HepG2 (cell line): ENCODE measurements at places on chromosomes 5 and 9.

DNA sequence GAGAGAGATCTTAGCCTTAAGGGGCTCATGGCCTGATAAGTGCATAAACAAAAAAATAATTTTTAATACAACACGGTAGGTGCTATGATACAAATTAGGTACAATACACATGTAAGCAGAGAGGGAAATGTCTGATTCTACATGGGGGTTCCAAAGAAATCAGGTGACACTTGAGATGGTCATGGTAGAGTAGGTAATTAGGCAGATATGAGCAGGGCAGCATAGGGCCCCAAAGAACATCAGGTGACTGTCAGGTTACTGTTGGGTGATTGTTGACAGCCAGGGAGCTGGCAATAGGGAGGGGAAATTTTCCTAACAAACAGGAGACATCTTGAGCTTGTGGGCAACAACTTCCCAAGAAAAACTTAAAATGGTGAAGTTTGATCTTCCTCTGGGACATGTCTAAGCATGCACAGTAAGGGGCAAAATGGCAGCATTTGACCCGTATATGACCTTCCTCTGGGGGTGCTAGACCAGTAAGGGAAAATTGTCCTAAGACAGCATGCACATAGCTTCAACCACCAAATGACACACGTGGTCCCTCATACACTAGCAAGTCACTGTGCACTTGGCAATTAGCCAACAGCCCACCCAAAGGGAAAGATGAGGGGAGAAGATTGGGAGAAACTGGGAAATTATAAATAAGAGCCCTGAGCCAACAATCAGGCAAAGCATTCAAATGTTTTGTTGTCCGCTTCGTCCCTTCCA is 37.3 kb upstream of the TENT4A start:
- no peaks in the 10 kb centered on the region; the same call in 1 of the 2 replicates for H3K4me1 ChIP-seq
- no peak overlapping the region for H3K27ac ChIP-seq
- no peaks in the 10 kb centered on the region for H3K36me3 ChIP-seq
- DNase-seq: no peak
- no peak overlapping the region for H3K4me3 ChIP-seq

DNA sequence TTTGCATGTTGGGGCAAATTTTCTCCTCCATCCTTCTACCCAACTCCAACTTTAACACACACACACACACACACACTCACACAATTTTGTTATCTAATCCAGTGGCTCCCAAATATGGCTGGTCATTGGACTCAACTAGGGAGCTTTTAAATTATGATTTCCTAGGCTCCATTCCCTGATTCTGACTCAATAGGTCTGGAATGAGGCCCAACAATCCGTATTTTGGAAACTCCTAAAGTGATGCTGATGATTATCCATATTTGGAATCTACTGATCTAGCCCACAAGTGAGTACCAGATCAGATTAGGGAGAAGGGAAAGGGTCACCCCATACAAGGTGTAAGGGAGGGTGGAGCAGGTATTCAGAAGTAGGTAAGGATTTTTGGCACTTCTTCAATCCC is 309.7 kb downstream of the TLE1 start:
- no peaks in the 10 kb centered on the region for H3K4me1 ChIP-seq
- no peak for DNase-seq
- H3K4me3 ChIP-seq: no peak overlapping the region
- no peaks in the 10 kb centered on the region for H3K36me3 ChIP-seq
- no peak overlapping the region for H3K27ac ChIP-seq
- peaks cover 5% of the 10 kb centered on the region; the same call in 1 of the 3 replicates for H3K27me3 ChIP-seq

GRCh38 chr5:10355071-10355889 is 1.8 kb downstream of the MARCHF6 start:
- H3K4me1 ChIP-seq: peaks cover 43% of the 10 kb centered on the region
- peak overlapping the region; percentile 88 for H3K4me3 ChIP-seq
- no peaks in the 10 kb centered on the region for H3K27me3 ChIP-seq
- peak overlapping the region; percentile 98 for H3K27ac ChIP-seq
- no peak for DNase-seq

DNA sequence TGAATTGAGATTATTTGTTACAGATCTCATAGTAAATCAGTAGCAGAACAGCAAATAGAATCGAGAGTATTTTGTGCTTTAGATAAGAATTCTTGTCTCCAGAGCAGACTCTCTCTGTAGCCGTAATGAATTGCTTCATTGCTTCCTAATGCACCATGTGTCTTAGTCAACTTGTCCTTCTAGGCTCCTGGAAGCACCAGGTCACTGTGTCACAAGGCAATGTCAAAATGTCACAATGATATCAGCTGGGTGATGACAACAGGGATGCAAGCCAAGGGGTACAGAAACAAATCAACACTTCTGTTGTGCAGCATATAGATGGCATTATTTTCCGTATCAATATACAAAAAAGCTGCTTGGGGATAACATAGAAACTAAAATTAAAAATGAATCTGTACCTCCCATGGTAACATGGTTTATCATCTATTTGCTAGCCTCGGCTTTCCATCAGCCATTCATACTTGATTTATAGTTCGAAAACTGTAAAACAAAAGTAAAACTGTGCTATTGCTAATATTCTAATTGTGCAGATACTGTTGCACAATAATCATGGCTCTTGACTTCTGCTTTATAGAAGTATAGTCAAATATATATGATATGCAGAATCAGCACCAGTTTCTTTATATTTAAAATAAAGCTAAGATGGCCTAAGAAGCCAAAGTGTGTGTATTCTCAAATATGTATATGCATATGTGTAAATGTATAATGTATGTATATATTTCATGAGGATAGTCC is 435.9 kb upstream of the TLE4 start:
- no peaks in the 10 kb centered on the region for H3K4me1 ChIP-seq
- H3K4me3 ChIP-seq: no peak overlapping the region
- no peaks in the 10 kb centered on the region for H3K36me3 ChIP-seq
- no peaks in the 10 kb centered on the region for H3K27me3 ChIP-seq

DNA sequence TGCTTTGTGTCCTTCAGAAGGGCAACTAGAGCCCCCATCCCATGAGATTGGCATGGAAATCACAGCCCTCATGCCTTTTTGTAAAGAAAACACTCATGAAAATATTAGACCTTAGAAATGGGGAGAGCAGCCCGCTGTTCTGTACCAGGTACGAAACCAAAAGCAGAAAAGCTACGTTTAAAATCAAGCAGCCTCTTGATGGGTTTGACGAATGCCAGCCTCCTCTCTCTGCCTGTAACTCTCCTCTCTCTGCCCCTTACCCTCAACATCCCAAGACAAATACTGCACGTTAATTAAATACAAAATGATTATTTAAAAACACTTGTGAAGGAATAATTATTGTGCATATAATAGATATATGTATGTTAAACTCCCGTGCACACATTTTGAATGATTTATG is 331.7 kb upstream of the PANK3 start:
- H3K4me1 ChIP-seq: no peaks in the 10 kb centered on the region
- peaks cover 3% of the 10 kb centered on the region for H3K27me3 ChIP-seq
- no peak overlapping the region for H3K27ac ChIP-seq
- DNase-seq: no peak
- H3K4me3 ChIP-seq: no peak overlapping the region

GRCh38 chr9:72356041-72356582 is 8.9 kb downstream of the ZFAND5 start:
- no peaks in the 10 kb centered on the region for H3K27me3 ChIP-seq
- H3K4me3 ChIP-seq: no peak overlapping the region
- no peak overlapping the region for H3K27ac ChIP-seq

GRCh38 chr9:37302277-37302676 is 120.2 kb upstream of the GRHPR start:
- no peaks in the 10 kb centered on the region for H3K36me3 ChIP-seq
- H3K4me1 ChIP-seq: no peaks in the 10 kb centered on the region
- no peaks in the 10 kb centered on the region for H3K27me3 ChIP-seq

DNA sequence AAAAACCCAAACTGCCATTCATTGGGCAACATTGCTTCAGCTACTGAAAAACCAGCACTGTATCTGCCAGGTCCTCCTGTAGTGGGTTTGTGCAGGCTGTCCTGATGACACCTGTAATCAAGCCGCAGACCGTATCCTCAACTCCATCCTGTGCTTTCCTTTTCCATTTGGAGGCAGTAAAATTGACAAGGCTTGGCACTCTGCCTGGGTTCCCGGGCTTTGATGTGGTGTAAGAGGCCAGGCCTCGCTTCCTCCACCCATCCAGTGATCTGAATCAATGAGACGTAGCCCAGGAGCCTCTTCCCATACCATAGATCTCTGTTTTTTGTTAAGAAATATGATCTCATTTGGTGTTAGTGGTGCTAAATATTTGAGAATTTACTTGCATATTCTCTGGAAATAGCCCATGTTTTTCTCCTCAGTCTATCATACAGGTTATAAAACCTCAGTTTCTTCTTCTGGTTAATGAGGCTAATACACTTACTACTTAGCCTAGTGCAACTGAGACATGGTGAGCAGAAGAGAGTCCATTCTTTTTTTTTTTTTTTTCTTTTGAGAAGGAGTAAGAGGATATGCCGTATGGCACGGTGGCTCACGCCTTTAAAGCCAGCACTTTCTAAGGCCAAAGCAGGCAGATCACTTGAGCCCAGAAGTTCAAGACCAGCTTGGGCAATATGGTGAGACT is 34.8 kb downstream of the LSM11 start:
- no peaks in the 10 kb centered on the region for H3K36me3 ChIP-seq
- no peaks in the 10 kb centered on the region for H3K27me3 ChIP-seq

DNA sequence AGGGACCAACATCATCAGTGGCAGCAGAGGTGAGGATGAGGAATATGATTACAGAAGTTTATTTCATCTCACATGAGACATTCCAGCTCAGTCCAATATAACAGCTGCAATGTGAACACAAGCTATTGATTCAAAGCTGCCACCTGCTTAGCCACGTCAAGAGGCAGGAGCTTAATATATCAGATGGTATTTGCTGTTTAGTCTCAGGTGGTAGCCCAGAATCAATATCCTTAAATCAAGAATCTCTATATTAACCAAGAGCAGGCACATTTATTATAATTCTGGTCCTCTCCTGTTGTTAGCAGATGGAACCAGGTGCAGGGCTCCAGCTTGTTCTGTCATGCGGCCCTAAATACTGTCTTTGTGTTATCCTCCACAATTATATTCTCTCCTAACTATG is 431.6 kb downstream of the ICE1 start:
- H3K4me1 ChIP-seq: no peaks in the 10 kb centered on the region
- no peak for DNase-seq
- peaks cover 1% of the 10 kb centered on the region; the same call in 1 of the 2 replicates for H3K27me3 ChIP-seq
- H3K4me3 ChIP-seq: no peak overlapping the region
- H3K36me3 ChIP-seq: no peaks in the 10 kb centered on the region
- H3K27ac ChIP-seq: no peak overlapping the region

- DNase-seq: no peak
- H3K27ac ChIP-seq: no peak overlapping the region
- H3K4me3 ChIP-seq: no peak overlapping the region
These were observed 73.8 kb downstream of the AMBP start for GRCh38 chr9:114004221-114004716.

- peaks cover 5% of the 10 kb centered on the region for H3K27me3 ChIP-seq
- DNase-seq: no peak
- no peak overlapping the region for H3K27ac ChIP-seq
- no peak overlapping the region for H3K4me3 ChIP-seq
- H3K36me3 ChIP-seq: no peaks in the 10 kb centered on the region
- H3K4me1 ChIP-seq: no peaks in the 10 kb centered on the region
These were observed 19.4 kb upstream of the MED10 start for GRCh38 chr5:6397536-6398269.

GRCh38 chr9:8514760-8515159 is 715.2 kb upstream of the DMAC1 start:
- H3K27ac ChIP-seq: no peak overlapping the region
- H3K27me3 ChIP-seq: no peaks in the 10 kb centered on the region
- no peak overlapping the region for H3K4me3 ChIP-seq
- no peaks in the 10 kb centered on the region for H3K36me3 ChIP-seq

DNA sequence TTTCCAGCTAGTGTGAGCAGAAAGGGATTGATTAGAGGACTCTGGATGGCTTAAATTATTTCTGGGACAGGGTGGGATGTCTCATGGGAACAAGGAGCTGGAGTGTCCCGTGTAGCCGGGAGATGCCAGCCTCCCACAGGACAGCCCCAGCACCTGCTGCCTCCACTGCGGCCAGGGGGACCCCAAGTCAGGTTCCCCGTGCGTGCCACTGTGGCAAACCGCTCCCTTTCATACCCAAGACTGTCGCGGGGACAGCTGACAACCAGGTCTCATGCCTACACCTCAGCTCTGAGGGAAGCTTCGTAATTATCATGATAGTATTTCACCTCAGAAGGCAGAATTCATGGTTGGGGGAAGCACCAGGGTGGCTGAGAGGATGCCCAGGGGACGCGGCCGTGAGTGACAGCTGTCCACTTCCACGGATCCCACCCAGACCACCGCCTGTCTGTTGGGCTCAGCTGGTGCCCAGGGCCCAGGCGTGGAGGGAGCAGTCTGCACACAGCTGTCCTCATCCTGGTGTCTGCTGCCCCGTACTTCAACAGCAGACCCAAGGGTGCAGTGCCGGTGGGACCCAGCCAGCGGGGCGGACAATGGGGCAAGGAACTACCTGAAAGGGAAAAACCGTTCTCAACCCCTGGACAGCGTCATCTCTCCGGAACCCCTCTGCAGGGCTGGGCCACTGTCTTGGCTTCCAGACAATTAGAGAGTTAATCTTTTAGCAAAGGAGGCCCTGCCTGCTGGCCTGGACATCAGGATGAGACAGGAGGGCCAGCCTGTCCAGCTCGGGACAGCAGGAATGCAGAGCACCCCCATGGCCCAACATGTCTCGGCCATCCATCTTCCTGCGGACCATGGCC is 166.9 kb downstream of the OLFM1 start:
- H3K27ac ChIP-seq: no peak overlapping the region
- no peaks in the 10 kb centered on the region for H3K36me3 ChIP-seq
- H3K4me1 ChIP-seq: no peaks in the 10 kb centered on the region
- H3K27me3 ChIP-seq: peaks cover 4% of the 10 kb centered on the region; the same call in 1 of the 2 replicates
- no peak overlapping the region for H3K4me3 ChIP-seq

DNA sequence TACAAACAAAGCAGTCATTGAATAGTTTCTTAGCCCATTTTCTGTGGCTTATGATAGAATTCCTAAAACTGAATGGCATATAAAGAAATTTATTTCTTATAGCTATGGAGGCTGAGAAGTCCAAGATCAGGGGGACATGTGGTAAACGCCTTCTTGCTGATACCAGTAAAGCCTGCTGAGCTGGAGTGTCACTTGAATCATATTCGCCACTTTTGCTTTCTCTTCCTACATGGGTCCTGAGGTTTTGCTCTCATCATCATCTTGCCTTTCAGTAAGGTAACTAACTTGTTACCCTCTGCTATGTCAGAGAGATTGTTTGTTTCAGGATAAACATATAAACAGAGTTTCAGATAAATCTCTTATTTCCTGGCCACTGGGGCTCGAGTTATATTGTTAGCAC is 203.3 kb upstream of the DMRT1 start:
- DNase-seq: no peak
- H3K27me3 ChIP-seq: no peaks in the 10 kb centered on the region
- peaks cover 19% of the 10 kb centered on the region for H3K4me1 ChIP-seq
- H3K4me3 ChIP-seq: no peak overlapping the region
- H3K27ac ChIP-seq: no peak overlapping the region
